ENCODE measurements at places on chromosomes 7 and 10. TPM values are rescaled to one million over a fixed set of nuclear protein-coding genes. Genes with fewer than 3 reads are reported as not detected.

CNTNAP2 gene
- total RNA-seq: not detected

ABLIM1 gene
- 10.0 TPM for total RNA-seq

STEAP1 gene
- 21.6 TPM for total RNA-seq

C10orf62 gene
- not detected for total RNA-seq

AGK gene
- total RNA-seq: 43.2 TPM

CDC14C gene
- total RNA-seq: under 0.01 TPM

NRG3 gene
- total RNA-seq: not detected

ARL5B gene
- 22.9 TPM for total RNA-seq

PLAC9 gene
- total RNA-seq: 0.64 TPM

ZNF22 gene
- 21.2 TPM for total RNA-seq

NEUROD6 gene
- total RNA-seq: not detected

BTBD16 gene
- total RNA-seq: not detected

CYP26A1 gene
- total RNA-seq: under 0.01 TPM

EMX2 gene
- 4.5 TPM for total RNA-seq
